ENCODE measurements at places on chromosomes 11 and 22. TPM values are rescaled to one million over a fixed set of nuclear protein-coding genes. Genes with fewer than 3 reads are reported as not detected.

Gene MISFA
- total RNA-seq: 1.1 TPM

DNA sequence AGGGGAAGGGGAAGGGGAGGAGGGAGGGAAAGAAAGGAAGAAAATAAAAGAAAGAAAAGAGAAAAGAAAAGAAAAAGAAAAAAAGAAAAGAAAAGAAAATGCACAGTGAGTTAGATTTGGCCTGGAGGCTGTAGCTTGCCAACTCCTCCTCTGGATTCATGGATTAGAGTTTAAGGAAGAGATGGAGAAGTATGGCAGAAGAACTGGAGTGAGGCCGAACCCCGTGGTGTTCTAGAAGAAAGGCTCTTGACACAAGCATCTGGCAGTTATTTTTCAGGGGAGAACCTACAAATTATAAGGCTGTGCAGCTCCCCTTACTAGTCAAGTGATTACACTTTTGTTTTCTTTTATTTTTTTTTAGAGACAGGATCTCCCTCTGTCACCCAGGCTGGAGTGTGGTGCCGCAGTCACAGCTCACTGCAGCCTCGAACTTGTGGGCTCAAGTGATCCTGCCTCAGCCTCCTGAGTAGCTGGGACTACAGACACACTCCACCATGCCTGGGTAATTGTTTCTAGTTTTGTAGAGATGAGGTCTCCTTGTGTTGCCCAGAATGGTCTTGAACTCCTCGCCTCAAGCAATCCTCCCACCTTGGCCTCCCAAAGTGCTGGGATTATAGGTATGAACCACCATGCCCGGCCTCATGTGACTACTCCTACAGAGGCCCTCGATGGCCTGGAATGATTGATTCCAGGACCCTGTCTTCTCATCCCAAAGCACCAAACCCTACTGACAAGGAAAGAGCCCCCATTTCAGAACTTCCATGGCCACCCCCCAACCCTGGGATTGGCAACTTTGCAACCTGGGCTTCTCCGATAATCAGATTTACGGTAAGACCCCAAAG, 19.5 kb downstream of the ZNF74 start:
- no peak for DNase-seq

DNA sequence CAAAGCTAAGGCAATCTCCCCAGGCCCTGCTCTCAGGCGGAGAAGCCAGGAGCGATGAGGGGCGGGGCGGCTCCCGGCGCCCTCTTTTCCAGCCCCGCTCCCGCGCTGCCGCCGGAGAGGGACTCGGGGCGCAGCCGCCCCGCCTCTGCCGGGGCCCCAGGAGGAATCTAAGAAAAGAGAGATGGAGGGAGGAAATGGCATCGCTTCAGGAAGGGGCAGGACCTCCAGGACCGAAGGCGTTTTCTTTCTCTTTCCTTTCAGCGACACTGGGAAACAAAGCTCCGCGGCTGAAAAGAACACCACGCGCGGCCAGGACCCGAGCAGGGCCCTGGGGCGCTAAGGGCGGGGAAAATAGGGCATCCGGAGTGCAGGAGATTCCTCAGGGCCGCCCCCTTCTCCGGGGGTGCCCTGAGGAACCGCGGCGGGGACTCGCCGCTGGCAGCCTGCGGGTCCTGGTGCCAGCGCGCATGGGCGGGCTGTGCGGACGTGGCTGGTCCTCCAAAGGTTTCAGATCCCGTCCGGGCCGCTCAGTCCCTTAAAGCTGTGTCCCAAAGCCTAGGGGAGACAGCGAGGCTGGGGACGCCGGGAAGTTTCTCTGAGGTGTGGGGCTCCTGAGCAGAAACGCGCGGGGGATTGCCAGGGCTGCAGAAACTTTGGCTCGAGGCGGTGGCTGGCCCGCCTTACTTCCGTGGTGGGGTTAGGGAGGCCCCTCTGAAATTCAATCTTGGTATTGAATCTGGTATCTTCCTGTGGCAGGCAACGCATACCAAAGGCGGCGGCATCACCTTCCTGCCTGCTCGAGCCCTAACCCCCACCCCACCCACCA, 2.8 kb upstream of the BSX start:
- DNase-seq: no peak

- no peak for DNase-seq
Observed at GRCh38 chr11:34037016-34037415, 14.5 kb upstream of the CAPRIN1 start.

Gene PNPLA5
- total RNA-seq: not detected

DNA sequence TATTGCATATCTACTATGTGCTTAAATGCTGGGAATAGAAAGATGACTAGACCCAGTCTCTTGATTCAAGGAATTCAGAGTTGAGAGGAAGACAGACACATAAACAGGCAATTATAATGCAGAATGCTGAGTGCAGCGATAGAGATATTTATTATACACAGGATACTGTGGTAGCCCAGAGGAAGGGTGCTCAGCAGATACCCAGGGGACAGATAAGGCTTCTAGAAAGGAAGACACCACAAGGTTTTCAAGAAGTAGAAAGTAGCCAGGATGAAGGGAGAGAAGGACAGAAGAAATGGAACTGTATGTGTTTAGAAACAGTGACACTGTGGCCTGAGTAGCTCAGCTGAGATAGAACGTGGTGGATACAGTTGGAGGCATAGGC, 79.4 kb upstream of the NNMT start:
- DNase-seq: no peak

DNA sequence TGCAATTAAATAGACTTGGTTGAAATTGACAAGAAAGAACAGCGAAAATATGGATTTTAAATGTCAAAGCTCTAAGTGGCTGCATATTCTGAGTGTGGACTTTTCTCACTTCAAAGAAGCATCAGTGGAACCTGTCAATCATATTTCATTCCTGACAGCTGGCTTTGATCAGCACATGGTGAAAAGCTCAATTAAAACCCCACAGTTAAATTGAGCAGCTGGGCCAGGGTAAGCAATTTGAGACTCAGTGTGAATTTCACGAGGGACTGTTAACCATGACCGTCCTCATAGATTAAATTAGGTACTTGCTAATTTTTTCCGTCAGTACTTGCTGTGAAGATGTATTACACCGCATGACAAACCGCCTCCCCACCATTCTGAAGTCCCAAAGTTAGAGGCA, 11.0 kb upstream of the OR10D3 start:
- DNase-seq: no peak

DNA sequence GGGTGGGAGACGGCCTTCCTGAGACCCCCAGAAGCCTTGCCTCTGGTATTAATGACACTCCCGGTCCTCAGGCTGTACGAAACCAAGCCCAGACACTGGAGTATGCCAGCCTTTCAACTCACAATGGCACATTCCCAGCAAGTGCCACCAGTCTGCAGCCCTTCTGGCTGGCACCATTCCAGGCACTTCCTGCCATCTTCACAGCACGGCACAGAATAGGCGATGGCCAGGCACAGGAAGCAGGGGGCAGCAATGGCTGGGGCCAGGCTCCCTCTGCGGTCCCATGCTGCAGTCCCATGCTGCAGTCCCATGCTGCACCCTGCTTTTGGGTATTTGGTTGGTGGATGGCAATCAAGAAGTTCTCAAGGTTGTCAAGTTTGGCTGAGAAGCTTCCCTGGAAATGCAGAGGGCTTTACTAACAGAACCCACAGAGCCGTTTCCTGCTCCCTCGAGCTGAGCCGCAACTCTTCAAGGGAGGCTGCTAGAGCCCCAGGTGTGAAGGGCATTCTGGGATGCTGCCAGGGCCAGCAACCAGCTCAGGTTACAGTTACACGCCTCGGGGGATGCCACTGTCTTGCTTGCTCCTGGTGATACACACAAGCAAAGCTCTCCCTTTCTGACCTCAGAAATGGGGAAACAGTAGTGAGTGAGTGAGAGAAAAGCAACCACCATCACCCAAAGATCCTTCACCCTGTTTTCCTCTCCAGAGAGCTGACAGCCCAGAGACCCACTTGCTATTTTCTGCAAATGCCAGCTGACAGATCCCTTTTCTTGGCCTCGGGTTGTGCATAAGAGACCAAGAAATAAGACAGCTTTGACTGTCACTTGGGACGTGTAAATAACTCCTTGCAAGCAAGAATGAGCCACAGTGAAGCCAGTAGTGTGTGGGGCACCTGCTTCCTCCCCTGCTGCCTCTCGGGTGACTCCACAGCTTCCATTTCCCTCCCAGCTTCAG, 23.9 kb downstream of the LRFN4 start:
- DNase-seq: no peak

DNA sequence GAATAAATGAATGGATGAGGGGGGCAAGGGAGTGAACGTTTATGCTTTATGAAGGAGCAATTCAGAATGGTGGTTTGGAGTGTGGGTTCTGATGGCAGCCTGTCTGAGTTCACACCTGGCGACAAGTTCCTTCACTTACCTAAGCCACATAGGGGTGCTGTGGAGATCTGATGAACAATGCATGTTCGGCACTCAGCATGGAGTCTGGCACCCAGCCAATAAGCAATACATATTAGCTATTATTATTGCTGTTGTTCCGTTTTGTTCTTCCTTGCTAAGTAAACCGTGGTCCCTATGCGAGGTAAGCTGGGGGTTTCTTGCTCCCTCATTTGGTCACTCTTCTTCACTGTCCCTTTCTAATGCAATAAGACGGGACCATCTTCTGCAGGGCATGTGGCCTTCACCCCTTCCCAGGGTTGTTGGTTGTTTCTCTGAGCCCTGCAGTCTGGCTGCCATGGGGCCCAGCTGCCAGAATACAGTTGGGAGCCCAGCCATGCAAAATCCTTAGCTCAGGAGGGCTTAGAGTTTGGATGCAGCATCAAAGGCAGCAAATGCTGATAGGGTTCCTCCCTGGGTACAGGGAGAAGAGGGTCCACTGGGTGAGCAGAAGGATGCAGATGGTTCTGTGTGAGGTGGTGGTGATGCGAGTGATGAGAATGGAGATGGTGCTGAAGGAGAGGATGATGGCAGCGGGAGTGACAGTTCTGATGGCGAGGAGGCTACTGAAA, 6.4 kb upstream of the PKNOX2 start:
- DNase-seq: no peak

Gene CERK
- total RNA-seq: 20.1 TPM

- no peak for DNase-seq
Observed at GRCh38 chr22:39486951-39487825, 14.9 kb upstream of the MIEF1 start.

DNA sequence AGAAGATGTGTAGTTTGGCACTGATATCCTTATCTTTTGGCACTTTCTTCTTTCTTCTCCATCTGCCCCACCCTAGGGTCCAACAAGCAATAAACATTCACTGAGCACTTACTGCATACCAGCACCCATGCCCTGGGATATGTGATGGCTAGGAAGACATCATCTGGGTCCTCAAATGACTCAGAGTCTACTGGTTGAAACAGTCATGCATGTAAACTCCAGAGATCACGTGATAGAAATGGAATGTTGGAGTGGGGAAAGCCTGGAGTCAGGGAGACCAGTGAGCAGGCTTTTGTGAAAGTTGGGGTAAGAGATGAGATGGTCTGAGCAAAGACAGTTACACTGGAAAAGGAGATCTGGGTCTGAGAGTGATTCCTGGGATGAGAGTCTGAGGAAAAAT, 724.9 kb upstream of the TENM4 start:
- DNase-seq: no peak

DNA sequence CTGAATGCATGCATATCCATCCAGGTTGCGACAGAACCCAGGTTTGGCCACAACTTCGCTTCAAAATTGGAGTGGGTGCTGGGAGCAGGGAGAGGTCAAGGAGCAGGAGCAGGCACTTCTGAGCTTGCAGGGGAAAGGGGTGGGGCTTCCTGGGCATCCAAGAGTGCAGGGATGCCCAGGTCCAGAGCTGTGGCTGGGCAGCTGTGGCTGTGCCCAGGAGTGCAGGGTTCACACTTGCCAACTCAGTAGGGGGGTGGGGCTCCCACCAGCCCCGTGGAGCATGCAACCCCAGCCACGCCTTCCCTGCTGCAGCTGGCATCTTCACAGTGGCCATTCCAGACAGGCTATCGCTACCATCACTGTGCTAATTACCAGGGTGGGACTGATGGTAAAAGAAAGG, 115.3 kb upstream of the MTNR1B start:
- no peak for DNase-seq

Gene KIF18A
- 35.1 TPM for total RNA-seq

Gene OR52I1
- not detected for total RNA-seq

DNA sequence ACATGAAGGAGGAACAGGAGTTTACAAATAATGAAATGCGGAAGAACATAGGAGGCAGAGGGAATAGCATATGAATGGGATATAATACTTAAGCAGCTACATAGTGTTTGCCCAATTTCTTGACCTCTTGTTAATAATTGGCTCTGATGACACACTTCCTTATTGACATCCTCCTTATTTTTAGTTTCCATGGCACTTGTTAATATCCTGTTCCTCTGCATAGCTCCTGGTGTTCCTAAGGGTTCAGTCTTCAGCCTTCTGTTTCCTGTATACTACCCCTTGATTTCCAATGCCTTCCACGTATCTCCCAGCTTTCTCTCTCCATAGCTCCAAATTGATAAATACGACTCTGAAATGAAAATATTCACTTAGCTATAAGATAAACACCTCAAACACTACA, 663.8 kb upstream of the API5 start:
- no peak for DNase-seq

Gene KRTAP5-10
- total RNA-seq: not detected

DNA sequence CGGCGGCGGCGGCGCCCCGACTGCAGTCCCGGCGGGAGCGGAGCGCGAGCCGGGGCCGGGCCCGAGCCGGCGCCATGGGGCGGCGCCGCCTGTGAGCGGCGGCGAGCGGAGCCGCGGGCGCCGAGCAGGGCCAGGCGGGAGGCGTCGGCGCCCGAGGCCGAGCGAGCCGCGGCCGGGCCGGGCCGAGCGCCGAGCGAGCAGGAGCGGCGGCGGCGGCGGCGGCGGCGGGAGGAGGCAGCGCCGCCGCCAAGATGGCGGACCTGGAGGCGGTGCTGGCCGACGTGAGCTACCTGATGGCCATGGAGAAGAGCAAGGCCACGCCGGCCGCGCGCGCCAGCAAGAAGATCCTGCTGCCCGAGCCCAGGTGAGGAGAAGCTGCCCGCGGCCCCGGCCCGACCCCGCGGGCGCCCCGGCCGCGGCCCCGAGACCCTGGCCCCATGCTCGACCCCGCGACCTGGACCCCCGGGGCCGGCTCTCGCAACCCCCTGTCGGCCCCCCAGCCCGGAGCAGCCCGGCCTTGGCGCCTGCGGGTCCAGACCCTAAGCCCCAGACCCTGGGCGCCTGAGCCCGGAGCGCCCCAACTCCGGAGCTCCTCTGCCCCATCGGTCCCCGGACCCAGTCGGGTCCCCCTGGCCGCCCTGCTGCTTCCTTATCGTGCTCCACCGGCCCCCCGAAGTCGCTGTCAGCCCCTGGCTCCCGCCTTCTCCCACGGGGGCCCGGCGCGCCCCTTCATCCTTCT, at the start of gene GRK2:
TSS of gene GRK2 (plus strand) at position 25 of the 739 bp plus-strand sequence. CDS start at position 252, 227 bp downstream.
- DNase-seq: no peak

- DNase-seq: no peak
Observed at GRCh38 chr11:82992223-82992622, 79.5 kb downstream of the RAB30 start.

GRCh38 chr11:15396778-15397177, 282.1 kb downstream of the INSC start:
- no peak for DNase-seq

Gene APOL5
- total RNA-seq: not detected

Gene CCDC87
- 0.37 TPM for total RNA-seq

GRCh38 chr22:47446821-47447810, 684.7 kb downstream of the TBC1D22A start:
- no peak for DNase-seq

Gene SYNGR1
- 3.1 TPM for total RNA-seq

- no peak for DNase-seq
Observed at GRCh38 chr11:696955-697491, 1.4 kb downstream of the TMEM80 start.

All from NCI-H460 (cell line).